Stimulated activated CD4-positive, alpha-beta T cell treated with anti-CD3 and anti-CD28 coated beads, TNF-alpha, amount 100 ng/mL, for 4 hours (primary cell): ENCODE measurements at places on chromosomes 2 and 18.
A peak's percentile ranks its signal among the peaks of the same experiment; 100 is the strongest.

DNA sequence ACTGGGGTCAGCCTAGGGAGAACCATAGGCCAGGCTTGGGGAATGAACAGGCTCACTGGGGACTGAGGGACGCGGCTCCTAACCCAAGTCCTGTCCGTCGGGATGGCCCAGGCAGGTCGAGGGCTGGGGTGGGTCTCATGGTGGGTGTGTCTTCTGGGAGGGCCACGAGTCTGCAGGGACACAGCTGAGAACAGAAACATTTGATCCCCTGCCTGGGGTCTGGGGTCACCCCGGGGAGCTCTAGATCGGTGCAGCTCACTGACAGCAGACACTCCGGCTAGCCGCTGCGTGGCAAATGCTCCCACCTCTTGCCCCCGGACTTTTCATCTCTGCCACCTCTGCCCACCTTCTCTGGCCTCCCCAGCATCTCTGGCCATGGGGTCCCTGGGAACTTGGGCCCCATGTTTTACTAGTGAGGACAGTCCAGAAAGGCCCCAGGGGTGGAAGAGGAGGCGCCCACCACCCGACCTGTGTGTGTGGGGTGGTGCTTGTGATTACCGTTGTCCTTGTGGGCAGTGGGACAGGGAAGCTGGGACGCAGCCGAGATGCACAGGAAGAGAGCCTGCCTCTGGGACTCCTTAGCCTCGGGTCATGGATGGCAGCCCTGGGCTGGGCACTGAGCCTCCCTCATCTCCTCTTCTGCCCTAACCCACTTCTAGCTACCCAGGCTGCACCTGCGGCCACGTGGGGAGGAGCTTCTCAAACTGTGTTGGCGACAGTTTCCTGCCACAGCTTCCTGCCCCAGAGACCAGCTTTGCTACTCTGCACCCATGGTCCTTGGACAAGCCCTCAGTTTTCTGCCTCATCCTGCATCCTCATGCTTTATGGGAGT is 4.9 kb downstream of the ZAP70 start:
- peak; percentile 45 for DNase-seq

DNA sequence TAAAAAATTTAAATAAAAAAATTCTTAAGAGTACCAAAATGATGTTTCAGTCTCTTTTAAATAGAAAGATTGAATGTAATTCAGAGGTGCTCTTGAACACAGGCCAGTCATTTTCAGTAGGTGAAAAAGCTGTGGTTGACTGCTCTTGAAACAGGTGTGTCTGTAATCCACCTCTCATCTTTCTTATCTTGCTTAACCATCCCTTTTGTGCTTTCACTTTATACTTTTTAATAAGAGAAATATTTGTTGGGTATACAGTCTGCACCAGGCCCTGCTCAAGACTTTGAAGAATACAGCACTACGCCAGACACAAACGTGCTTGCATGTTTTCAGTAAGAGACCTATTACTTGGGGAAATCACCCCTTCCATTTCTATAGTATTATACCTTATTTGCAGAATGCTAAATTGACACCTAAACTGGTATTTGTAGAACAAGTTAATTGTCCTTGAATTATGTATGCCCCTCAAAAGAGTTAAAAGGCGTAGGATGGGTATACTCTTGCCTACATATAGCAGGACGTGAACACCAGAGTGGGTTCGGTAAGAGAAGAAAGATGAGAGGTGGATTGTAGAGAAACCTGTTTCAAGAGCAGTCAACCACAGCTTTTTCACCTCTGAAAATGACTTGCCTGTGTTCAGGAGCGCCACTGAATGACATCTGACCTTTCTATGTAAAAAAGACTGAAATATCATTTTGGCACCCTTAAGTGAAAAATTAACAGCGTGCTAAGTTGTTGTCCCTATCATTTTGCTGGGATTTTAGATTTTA is 4.0 kb upstream of the RTN4 start:
- no peak for DNase-seq

- DNase-seq, result no peak
Observed at GRCh38 chr18:32760391-32760790, 12.4 kb downstream of the KLHL14 start.

DNA sequence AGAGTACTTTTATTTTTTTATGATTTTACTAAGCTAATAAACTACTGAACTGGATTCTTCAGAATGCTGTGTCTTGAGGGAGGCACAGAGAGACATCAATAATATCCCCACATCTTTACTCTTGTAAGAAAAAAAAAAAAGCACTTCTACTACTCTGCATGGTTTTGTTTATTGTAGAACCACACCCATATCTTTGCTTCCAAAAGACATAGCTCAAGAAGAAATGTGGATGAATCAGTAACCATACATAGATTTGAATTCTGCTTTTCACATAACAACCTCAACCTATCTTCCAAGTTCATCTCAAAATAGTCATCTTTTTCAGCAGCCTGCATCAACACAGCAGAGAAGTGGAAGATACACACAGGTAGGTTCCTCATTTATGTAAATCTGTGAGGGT is 12.2 kb upstream of the COL5A2 start:
- DNase-seq, result no peak

- no peak for DNase-seq
Observed at GRCh38 chr2:34844629-34845028, 1245.5 kb upstream of the FAM98A start.

DNA sequence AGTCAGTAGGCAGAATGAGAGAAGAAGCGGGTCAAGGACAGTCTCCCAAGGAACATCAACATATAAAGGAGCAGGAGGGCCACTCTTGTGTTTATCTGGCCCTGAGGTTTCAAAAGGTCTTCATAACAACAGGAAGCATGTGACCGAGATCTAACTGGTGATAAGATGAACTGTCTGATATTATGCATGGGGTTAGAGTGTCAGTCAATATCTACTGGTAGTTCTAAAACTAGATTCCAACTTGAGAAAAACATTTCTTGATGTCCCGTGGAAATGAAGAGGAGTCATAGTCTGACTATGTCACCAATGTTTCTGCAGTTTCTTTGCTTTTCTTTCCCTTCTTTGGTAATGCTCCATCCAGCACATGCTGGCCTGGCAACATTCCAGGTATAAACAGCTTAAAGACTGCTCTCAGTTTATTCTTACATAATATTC is 77.5 kb upstream of the ITPRID2 start:
- no peak for DNase-seq

- no peak for DNase-seq
Observed at GRCh38 chr18:5285326-5285725, 10.2 kb downstream of the ZBTB14 start.

GRCh38 chr18:10072671-10073175 is 158.9 kb downstream of the VAPA start:
- no peak for DNase-seq

DNA sequence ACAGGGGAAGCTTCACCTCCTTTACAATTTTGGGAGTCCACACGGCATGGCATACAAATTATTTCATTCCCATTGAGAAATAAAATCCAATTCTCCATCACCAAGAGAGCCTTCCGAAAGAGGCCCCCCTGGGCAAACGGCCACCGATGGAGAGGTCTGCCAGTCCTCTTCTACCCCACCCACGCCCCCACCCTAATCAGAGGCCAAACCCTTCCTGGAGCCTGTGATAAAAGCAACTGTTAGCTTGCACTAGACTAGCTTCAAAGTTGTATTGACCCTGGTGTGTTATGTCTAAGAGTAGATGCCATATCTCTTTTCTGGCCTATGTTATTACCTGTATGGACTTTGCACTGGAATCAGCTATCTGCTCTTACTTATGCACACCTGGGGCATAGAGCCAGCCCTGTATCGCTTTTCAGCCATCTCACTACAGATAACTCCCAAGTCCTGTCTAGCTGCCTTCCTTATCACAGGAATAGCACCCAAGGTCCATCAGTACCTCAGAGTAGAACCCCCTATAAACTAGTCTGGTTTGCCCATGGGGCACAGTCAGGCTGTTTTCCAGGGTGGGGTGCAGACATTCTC is 58.3 kb downstream of the BCL11A start:
- DNase-seq, result no peak

DNA sequence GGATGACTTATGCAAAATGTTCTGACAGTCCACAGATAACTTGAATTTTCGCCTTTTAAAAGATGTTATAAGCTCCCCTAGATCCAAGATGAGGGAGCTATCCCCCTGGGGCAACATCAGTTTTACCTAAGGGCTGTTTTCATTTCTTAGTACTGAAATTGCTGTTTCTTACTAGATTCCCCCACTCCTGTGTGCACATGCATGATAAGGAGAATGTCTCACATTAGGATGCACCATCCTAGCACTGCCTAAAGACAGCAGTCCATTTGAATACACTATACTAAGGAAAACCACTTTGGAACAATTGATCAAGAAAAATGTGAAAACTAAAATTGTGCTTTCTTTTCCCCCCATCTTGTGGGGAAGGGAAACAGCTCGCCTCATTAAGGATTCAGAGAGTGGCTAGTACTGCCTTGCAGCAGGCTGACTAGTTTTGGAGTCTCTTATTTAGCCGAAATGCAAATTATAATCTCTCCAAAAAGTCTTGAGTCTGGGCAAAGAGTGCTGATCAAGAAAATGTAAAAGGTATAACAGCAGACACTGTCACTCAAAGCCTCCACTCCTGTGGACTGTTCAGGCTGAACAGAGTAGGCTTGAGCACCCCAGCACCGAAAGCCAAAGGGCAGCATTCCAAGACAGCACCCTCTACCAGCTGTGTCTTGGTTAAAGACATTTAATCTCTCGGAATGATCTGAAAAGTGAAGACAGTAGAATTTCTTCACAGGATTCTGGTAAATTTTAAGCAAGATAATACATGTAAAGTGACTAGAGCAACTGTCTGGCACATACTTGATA is 65.0 kb downstream of the ZNF385B start:
- no peak for DNase-seq

DNA sequence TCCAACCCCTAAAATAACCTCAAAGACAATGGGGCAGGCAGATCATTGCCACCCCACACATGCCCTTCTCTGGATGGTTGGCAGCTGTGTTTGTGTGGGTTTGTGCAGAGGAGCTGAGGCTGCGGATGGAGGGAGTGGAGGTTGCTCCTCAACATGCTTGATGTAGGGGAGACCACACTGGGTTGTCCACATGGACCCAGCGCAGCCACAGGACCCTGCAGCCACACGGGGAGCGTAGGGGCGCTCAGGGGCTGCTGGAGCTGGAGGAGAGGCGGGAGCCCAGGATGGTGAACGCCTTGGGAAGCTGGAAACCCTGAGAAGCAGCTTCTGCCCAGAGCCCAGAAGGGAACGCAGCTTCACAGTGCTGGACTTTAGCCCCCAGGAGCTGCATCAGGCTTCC is 56.3 kb upstream of the TMEM18 start:
- DNase-seq, result no peak

GRCh38 chr18:9617006-9617542 is 2.7 kb upstream of the PPP4R1 start:
- DNase-seq, result no peak

- DNase-seq, result no peak
Observed at GRCh38 chr2:204510709-204511420, 34.4 kb upstream of the PARD3B start.

GRCh38 chr2:62423235-62423634 is 82.8 kb downstream of the TMEM17 start:
- no peak for DNase-seq

DNA sequence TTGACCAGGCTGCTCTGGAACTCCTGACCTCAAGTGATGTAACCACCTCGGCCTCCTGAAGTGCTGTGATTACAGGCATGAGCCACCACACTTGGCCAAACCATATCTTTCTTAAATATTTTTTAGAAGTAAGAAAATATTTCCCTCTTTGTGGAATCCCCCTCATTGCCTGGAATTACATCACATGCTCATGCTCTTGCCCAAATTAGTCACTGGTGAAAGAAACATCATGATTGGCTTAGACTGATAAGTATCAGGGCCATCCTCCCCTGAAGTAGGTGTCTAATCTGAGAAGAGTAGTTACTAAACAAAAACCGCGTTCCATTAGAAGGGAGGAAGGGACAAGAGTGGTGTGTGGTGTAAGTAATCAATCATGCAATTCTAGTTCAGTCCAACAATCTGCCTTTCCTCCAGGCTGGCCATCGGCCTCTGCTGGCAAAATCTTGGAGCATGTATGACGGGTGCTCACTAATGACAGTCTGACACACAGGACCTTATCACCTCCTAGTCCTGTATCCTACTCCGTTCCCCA is 52.3 kb upstream of the SCG2 start:
- DNase-seq, result no peak

DNA sequence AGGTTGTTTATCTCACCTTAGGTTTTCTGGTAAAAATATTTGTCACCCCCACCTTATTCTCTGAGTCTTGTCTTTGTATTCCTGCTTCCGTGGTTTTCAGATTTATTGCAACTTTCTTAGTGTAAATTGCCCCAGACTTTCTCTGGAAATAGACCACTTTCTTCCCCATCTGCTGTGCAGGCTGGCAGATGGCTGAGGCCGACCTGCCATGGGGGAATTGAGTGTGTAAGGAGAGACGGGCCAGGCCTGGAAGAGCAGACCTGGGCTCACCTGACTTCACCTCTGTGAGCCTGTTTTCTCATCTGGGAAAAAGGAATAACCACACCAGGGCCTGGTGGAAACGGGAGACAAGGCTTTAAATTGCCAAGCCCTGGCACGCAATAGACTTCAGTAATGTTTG is 44.9 kb downstream of the ACKR3 start:
- DNase-seq, result no peak

DNA sequence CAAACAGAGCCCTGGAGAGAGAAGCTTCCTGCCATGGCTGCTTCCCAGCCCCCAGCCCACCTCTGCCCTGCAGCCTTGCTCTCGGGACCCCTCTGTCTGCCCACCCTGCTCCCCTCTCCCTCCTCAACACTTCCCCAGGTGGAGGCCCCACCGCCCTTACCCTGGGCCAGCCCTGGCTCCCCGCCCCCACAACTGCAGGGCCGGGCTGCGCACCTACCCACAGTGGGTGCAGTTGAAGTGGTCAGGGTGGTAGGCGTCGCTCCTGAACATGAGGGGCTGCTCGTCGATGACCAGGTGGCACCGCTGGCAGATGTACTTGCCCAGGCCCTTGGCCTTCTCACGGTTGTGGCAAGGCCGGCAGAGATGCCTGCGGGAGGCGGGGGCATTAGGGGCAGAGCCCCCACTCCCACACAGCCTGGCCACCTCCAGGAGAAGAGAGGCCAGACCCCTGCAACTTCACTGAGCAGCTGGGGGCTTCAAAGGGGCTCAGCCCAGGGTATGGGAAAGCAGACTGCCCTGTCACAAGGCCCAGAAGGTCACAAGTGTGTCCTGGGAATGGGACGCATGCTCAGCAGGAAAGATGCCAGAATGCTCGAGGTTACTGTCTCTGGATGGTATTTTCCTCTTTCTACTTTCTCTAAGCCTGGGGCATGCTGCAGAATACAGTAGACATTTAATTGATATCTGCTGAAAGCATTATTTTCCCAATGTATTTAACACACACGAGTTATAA is 3.1 kb upstream of the GPR17 start:
- DNase-seq, result no peak

- DNase-seq, result no peak
Observed at GRCh38 chr2:27194538-27195354, 17.1 kb upstream of the ATRAID start.
